Activated naive CD4-positive, alpha-beta T cell (primary cell): ENCODE measurements at places on chromosomes 11 and 22.

GRCh38 chr11:92703449-92703830 is 266.0 kb upstream of the MTNR1B start:
- DNase-seq, result no peak

DNA sequence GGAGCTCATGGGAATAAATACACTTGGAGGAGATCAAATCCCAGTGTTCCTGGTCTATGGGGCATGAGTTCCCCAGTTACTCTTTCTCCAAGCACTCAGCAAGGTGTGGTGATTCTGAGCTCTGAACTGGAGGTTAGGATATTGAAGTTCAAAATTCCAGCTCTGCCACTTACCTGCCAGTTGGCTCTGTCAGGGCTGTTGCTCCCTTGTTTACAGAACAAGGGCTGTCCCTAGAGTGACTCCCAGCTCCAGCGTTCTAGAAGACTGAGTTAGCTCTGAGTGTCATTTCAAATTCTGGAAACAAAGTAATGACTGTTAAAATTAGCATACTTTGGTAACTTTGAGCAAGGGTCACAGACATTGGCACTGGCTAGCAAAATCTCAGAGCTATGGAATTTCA is 69.7 kb upstream of the ZBED5 start:
- DNase-seq, result no peak

GRCh38 chr11:128599729-128600128 is 12.4 kb upstream of the ETS1 start:
- no peak for DNase-seq

- DNase-seq, result no peak
These were observed 11.1 kb upstream of the VPS37C start for GRCh38 chr11:61172356-61172755.

GRCh38 chr11:63907808-63908530 is 9.0 kb downstream of the RCOR2 start:
- DNase-seq, result no peak

- DNase-seq, result no peak
These were observed 24.0 kb downstream of the PISD start for GRCh38 chr22:31637891-31638618.

DNA sequence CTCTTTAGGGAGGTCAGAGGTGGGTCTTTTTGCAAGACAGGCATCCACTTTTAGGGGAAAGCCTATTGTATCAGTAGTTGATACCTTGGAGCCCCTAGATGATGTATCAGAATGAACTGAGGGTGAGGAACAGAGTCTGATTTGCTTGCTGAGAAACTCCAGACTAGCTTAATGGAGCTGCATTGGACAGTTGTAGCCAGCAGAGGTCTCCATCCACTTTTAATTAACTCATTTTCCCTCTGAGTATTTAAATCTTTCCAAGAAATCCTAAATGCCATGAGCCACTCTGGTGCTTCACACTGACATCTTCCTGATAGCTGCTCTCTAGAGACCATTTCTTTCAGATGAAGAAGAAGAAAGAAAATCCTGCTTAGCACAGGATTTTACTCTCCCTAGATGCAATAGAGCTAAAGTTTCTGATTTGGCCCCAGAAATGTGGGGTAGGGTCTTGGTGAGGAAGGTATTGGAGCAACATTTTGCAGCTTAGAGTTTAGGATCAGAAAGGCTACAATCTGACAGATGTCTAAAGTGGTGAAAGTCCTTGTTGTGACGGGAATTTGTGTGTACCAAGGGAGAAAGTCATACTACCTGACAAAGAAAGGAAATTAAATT is 38.0 kb downstream of the EXT2 start:
- no peak for DNase-seq

GRCh38 chr11:41102471-41102870 is 357.0 kb downstream of the LRRC4C start:
- no peak for DNase-seq

- no peak for DNase-seq
These were observed 590 bp downstream of the NNMT start for GRCh38 chr11:114296605-114297372.

- no peak for DNase-seq
These were observed 25.2 kb downstream of the ALKBH3 start for GRCh38 chr11:43905813-43906241.

- no peak for DNase-seq
These were observed 25.4 kb downstream of the APIP start for GRCh38 chr11:34890812-34891211.

GRCh38 chr22:49066619-49067018 is 761.1 kb downstream of the BRD1 start:
- DNase-seq, result no peak

DNA sequence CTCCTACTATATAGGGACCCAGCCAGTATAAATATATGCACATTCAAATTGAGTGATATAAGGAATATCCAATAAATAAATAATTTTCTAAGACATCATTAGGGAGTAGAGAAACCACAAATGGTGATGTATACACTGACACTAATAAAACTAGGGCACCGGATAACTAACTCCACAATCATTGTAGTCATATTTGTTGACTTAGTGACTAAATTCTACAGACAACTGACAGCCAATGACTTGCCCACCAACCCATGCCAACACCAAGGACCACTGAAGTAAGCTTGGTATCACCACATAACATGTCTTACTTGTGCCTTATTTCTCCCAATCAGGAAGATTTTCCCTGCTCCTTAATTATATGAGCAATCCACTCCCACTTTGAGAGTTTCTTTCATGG is 139.6 kb upstream of the TRPC6 start:
- no peak for DNase-seq

DNA sequence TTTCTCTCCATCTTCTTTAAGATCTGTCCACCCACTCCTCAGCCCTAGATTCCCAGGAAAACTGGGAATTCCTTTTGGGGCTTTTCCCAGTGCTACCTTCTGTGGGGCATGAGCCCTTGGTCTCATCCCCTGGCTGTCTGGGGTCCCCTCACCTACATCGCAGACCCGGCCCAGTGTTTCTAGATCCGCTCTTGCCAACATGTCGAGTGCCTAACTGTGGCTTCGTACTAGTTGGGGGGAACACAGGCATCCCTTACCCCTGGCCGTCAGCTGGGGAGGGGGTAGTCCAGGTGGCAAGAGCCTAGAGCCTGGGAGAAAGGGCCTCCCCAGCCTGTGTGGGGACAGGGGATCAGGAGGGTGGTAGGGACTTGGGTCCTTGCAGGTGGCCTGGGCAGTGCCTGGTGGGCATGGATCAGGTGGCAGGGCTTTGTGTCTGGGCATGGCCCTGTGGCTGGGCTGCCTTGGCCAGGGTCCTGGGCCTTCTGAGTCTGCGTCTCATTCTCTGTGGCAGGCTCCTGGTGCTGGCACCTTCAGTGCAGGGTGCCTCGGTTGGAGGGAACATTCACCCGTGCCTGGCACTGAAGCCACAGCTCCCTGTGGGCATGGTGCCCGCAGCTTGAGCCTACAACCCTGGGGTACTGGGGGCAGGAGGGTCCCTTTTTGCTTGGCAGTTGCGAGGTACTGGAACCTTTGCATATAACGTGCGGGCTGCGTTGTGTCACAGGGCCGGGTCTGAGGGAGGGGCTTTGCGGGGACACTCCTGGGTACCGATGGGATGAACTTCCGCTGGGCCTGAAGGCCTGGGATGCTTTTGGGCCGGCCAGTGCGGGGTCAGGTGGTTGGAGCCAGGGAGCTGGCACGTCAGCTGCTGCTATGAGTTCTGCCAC is 4.1 kb downstream of the KCNQ1 start:
- DNase-seq, result no peak

GRCh38 chr11:57248780-57249383 is 11.8 kb upstream of the APLNR start:
- DNase-seq, result no peak

GRCh38 chr11:57515332-57516060 is at the start of gene SLC43A1:
Gene SLC43A1, minus strand, starts transcription at chr11:57515702. Its CDS starts 1,591 bp downstream, at chr11:57514111.
- no peak for DNase-seq

- no peak for DNase-seq
These were observed 52.1 kb upstream of the NFRKB start for GRCh38 chr11:129947474-129947873.

- DNase-seq, result no peak
These were observed 6.5 kb upstream of the IL10RA start for GRCh38 chr11:117979481-117980211.

- DNase-seq, result no peak
These were observed 8.8 kb upstream of the CTSD start for GRCh38 chr11:1772270-1773130.

DNA sequence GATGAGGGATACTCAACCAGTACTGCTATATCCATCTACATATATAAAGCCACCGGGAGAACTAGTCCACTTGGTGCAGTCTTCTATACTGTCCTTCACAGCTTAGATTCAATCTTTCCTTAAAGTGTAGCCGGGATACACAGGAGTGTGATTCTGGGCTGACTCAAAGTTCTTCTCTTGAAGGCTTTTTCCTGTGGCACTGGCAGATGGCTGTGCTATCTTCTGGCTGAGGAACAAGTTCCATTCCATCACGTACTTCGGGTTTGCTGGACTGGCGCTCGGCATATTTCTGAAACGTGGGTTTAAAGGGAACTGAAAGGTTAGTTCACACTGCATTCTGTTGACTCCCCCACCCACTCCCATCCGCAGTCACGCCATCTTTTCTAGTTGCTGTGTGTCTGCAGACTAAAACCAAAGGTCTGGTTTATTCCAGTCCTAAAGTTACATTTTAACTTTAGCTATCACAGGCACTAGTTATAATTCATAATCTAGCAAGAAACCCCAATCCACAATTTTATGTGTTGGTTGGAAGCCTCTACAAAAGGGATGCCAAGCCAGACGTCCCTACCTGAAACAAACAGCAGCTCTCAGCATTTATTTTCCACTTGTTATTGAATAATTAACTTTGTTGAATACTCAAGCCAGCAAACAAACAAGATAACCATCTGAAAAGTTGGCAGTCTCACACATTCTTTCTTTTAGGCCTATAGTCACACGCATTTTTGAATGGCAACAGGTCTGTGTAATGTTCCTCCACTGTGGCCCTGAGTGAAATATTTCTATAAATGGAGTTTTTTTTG is 7.5 kb upstream of the C11orf65 start:
- DNase-seq, result no peak

- DNase-seq, result no peak
These were observed 135.2 kb upstream of the NAV2 start for GRCh38 chr11:19577391-19577975.

GRCh38 chr22:36224245-36224644 is 15.1 kb downstream of the APOL2 start:
- DNase-seq, result no peak

GRCh38 chr11:44305470-44306051 is 4.4 kb downstream of the ALX4 start:
- no peak for DNase-seq

GRCh38 chr22:50569896-50570535 is 7.3 kb upstream of the SYCE3 start:
- no peak for DNase-seq

- DNase-seq, result no peak
These were observed 4.4 kb upstream of the WEE1 start for GRCh38 chr11:9568854-9569587.

GRCh38 chr11:19632499-19632834 is 80.2 kb upstream of the NAV2 start:
- no peak for DNase-seq

- DNase-seq, result no peak
These were observed 529.6 kb upstream of the CCDC90B start for GRCh38 chr11:83815736-83816135.

DNA sequence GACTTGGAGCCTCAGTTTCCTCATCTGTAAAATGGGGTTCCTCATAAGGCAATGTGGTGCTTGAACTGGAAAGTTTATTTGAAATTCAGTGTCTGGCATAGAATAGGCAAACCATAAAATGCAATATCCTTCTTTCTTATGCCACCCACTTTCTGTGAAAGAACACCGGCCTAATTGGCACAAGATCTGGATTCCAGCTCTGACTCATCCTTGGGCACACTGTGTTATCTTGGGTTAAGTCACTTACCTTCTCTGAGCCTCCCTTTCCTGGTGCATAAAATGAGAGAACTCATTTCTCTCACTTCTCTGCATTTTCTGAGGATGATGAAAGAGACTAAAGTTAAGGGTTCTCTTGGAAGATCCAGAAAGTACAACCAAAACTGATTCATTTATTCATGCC is 5.1 kb downstream of the INSC start:
- DNase-seq, result no peak

GRCh38 chr11:105046898-105047579 is 1.9 kb upstream of the CARD16 start:
- no peak for DNase-seq

- DNase-seq, result no peak
These were observed 100.8 kb upstream of the TTC12 start for GRCh38 chr11:113213549-113213948.

GRCh38 chr11:85745626-85746025 is 59.6 kb upstream of the CCDC89 start:
- DNase-seq, result no peak

GRCh38 chr11:118045191-118045590 is 31.7 kb upstream of the TMPRSS4 start:
- DNase-seq, result no peak

DNA sequence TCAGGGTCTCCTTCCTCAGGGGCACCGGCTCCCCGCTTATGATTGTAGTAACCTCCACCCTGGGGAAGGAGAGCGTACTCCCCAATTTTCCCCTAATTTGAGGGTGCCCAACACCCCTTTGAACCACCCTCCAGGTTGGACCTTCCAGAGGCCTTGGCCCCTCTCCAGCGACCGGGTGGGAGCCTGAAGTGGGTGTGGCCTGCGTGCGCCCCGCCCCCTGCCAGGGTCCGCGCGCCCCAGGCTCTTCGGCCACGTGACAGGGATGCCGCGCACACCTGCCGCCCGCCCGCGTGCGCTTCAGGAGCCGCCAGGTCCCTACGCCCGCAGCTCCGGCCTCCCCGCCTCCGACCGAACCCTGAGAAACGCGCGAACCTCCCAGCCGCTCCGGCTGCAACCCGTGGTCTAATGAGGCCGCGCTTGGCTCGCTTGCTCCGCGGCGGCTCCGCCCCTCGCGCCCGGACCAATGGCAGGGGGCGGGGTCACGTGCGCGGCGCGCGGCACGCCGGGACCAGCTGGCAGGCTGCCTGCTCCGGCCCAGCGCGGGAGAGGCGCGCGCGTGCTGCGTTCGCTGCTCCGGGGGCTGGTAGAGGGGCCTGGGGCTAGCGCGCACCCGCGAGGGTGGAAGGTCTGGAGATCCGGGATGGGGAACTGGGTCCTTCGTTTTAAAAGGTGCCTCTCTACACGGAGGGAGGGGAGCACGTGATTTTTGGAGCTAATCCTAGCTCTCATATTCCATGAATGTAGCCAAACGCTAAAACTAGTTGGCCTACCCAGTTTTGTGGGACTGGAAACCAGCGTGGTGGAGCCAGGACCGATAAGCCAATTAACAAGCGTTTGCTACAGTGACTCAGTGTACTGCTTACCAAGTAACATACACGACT is at the start of gene FOXRED2:
TSS of gene FOXRED2 (minus strand) at position 404 of the 881 bp plus-strand sequence. CDS start 618 bp downstream, outside the sequence.
- DNase-seq, result peak; percentile 87

GRCh38 chr11:44367452-44367851 is 57.5 kb upstream of the ALX4 start:
- DNase-seq, result no peak
